ENCODE measurements at places on chromosomes 7 and 10. TPM values are rescaled to one million over a fixed set of nuclear protein-coding genes. Genes with fewer than 3 reads are reported as not detected.

GFRA1 gene
- polyA plus RNA-seq, result 0.19 TPM

NRG3 gene
- not detected for polyA plus RNA-seq

PDE6C gene
- not detected for polyA plus RNA-seq

RNF148 gene
- not detected for polyA plus RNA-seq

CRYGN gene
- polyA plus RNA-seq, result not detected

LIPM gene
- polyA plus RNA-seq, result not detected

LOXL4 gene
- polyA plus RNA-seq, result 0.33 TPM

DYNC1I1 gene
- polyA plus RNA-seq, result not detected

NKX1-2 gene
- not detected for polyA plus RNA-seq

CNPY1 gene
- not detected for polyA plus RNA-seq

CLCN1 gene
- polyA plus RNA-seq, result not detected

FOXI2 gene
- not detected for polyA plus RNA-seq

COL17A1 gene
- not detected for polyA plus RNA-seq

CLDN3 gene
- polyA plus RNA-seq, result not detected

SORCS3 gene
- not detected for polyA plus RNA-seq

ASL gene
- polyA plus RNA-seq, result 27.8 TPM

DNAJC30 gene
- 10.9 TPM for polyA plus RNA-seq

NPY gene
- polyA plus RNA-seq, result not detected

ADAM12 gene
- 0.03 TPM for polyA plus RNA-seq

FFAR4 gene
- not detected for polyA plus RNA-seq
